Activated CD4-positive, alpha-beta memory T cell treated with anti-CD3 and anti-CD28 coated beads, Interleukin-2, amount 10 ng/mL, durations not matched to agents 7 days and 5 days (primary cell): ENCODE measurements at places on chromosomes 2 and 18.
A peak's percentile ranks its signal among the peaks of the same experiment; 100 is the strongest.

DNA sequence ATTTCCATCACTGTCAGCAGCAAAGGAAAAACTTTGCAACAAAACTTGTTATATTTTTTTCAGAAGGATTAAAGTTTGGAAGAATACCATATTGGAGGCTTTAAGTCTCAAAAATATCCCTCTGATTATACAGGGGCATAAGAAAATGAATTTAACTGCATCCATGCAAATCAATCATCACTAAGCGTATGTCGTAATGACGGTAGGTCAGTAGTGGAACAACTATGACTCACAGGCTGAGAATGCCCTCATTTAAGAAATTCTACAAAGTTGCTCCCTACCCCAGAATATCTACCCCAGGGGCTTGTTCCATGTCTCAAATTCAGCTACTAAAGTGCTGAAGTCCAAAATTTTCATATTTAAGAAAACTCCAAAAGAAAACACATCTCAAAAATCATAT, 12.5 kb upstream of the NAB1 start:
- H3K27ac ChIP-seq, result no peak overlapping the region
- no peaks in the 10 kb centered on the region for H3K27me3 ChIP-seq
- no peak overlapping the region for H3K4me3 ChIP-seq
- no peaks in the 10 kb centered on the region for H3K4me1 ChIP-seq
- no peaks in the 10 kb centered on the region for H3K36me3 ChIP-seq
- no peak for DNase-seq

DNA sequence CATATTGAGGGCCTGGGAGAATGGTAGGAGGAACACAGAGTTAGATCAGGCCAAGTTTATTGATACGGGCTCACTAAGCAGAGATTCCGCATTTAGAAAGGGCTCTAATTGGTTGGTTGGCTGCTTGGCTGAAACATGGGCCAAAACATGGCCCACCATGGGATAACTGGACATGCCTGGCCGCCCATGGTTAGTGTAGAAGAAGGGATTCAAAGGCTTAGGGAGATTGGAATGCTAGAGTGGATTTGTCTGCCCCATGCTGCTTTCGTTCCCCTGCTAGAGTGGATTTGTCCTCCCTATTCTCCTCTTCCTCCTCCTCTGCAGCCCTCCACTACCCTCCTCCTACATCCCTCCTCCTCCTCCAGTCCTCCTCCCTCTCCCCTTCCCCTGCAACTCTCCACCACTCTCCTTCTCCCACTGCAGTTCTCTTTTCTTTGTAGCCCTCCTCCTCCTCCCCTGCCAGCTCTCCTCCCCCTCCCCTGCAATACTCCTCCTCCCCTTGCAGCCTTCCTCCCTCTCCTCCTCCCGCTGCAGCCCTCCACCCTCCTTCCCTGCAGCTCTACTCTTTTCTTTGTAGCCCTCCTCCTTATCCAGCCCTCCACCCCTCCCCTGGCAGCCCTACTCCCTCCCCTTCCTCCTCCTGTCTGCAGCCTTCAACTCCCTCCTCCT, 17.2 kb downstream of the BOK start:
- DNase-seq, result no peak
- no peaks in the 10 kb centered on the region for H3K4me1 ChIP-seq
- no peak overlapping the region for H3K27ac ChIP-seq
- no peaks in the 10 kb centered on the region for H3K27me3 ChIP-seq
- H3K4me3 ChIP-seq, result no peak overlapping the region

- H3K4me1 ChIP-seq, result no peaks in the 10 kb centered on the region
- no peak for DNase-seq
- H3K27me3 ChIP-seq, result no peaks in the 10 kb centered on the region
- no peaks in the 10 kb centered on the region for H3K36me3 ChIP-seq
- no peak overlapping the region for H3K4me3 ChIP-seq
- no peak overlapping the region for H3K27ac ChIP-seq
Observed at GRCh38 chr2:220574038-220574437, 946.6 kb downstream of the SLC4A3 start.

GRCh38 chr2:72394541-72395070, 246.9 kb upstream of the CYP26B1 start:
- H3K36me3 ChIP-seq, result no peaks in the 10 kb centered on the region
- DNase-seq, result no peak
- no peaks in the 10 kb centered on the region for H3K27me3 ChIP-seq

GRCh38 chr2:112819081-112819480, 17.5 kb downstream of the IL1B start:
- H3K27me3 ChIP-seq, result no peaks in the 10 kb centered on the region
- H3K4me3 ChIP-seq, result no peak overlapping the region

DNA sequence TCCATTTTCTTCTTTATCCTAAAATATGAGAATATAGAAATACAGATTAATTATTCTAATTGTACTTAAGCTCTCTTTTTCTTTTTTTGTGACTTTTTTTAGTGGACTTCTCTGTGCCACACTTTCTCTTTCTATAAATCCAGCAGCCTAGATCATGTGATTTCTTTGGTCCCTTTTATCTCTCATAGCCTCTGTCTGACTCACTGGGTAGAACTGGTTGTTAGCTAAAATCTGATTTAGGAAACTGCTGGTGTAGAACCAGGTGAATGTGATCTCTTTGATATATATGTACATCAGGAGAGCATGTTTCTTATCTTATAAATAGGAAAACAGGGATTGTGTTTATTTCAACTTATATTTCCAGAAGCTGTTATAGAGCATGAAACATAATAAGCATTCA, 54.9 kb downstream of the VRK2 start:
- H3K27ac ChIP-seq, result no peak overlapping the region
- no peaks in the 10 kb centered on the region for H3K4me1 ChIP-seq
- peaks cover 13% of the 10 kb centered on the region for H3K36me3 ChIP-seq
- DNase-seq, result no peak
- H3K27me3 ChIP-seq, result no peaks in the 10 kb centered on the region
- no peak overlapping the region for H3K4me3 ChIP-seq

- H3K4me1 ChIP-seq, result peaks cover 12% of the 10 kb centered on the region
- peaks cover 6% of the 10 kb centered on the region for H3K36me3 ChIP-seq
- H3K27me3 ChIP-seq, result no peaks in the 10 kb centered on the region
- no peak overlapping the region for H3K4me3 ChIP-seq
- no peak overlapping the region for H3K27ac ChIP-seq
- no peak for DNase-seq
Observed at GRCh38 chr2:232213176-232213575, 165.4 kb upstream of the ALPP start.

GRCh38 chr2:153106802-153107477, 371.6 kb downstream of the RPRM start:
- H3K4me1 ChIP-seq, result peaks cover 5% of the 10 kb centered on the region
- peak overlapping the region; percentile 58 for H3K4me3 ChIP-seq
- H3K27me3 ChIP-seq, result no peaks in the 10 kb centered on the region
- no peaks in the 10 kb centered on the region for H3K36me3 ChIP-seq
- no peak for DNase-seq
- no peak overlapping the region for H3K27ac ChIP-seq

- no peaks in the 10 kb centered on the region for H3K27me3 ChIP-seq
- H3K36me3 ChIP-seq, result no peaks in the 10 kb centered on the region
- H3K4me1 ChIP-seq, result no peaks in the 10 kb centered on the region
- DNase-seq, result no peak
- H3K27ac ChIP-seq, result no peak overlapping the region
Observed at GRCh38 chr2:6454286-6454990, 411.3 kb downstream of the CMPK2 start.

GRCh38 chr18:49561289-49562193, at the start of gene LIPG:
Gene LIPG, plus strand, starts transcription at chr18:49562057. Its CDS starts 252 bp downstream, at chr18:49562309.
- H3K36me3 ChIP-seq, result no peaks in the 10 kb centered on the region
- peaks cover 76% of the 10 kb centered on the region for H3K27me3 ChIP-seq
- peak within 1 kb of the TSS; percentile 35 for H3K4me3 ChIP-seq
- no peak within 1 kb of the TSS for H3K27ac ChIP-seq
- DNase-seq, result peak; percentile 54

GRCh38 chr2:24763843-24764242, 29.3 kb downstream of the PTRHD1 start:
- H3K27ac ChIP-seq, result no peak overlapping the region
- H3K36me3 ChIP-seq, result peaks cover 24% of the 10 kb centered on the region
- H3K4me1 ChIP-seq, result peaks cover 8% of the 10 kb centered on the region
- DNase-seq, result no peak
- H3K4me3 ChIP-seq, result no peak overlapping the region

- DNase-seq, result no peak
- no peak overlapping the region for H3K27ac ChIP-seq
- H3K27me3 ChIP-seq, result no peaks in the 10 kb centered on the region
- H3K4me3 ChIP-seq, result no peak overlapping the region
- H3K36me3 ChIP-seq, result no peaks in the 10 kb centered on the region
Observed at GRCh38 chr2:60154142-60154541, 399.3 kb downstream of the BCL11A start.

DNA sequence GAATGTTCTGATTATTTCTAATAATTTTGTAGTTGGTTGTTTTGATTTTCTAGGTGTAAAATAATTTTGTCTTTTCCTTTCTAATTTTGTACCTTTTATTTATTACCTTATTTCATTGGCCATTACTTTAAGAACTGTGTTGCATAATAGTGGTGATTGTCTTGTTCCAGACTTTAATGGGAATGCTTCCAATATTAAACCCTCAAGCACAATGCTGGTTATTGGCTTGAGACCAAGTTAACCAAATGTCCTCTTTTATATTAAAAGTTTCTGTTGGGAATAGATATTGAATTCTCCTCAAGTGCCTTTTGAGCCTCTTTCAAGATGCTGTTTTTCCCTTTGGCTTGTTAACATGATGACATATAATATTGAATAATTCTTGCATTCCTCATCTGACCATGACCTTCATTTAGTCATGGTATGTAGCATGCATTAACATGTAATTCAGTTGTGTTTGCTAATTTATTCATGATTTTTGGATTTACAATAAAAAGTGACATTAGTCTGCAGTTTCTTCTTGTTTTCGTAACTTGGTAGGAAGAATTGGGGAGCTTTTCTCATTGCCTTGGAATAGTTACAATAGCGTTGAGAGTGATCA, 141.7 kb downstream of the DIS3L2 start:
- H3K4me1 ChIP-seq, result no peaks in the 10 kb centered on the region
- no peaks in the 10 kb centered on the region for H3K27me3 ChIP-seq
- no peak overlapping the region for H3K4me3 ChIP-seq
- DNase-seq, result no peak
- no peaks in the 10 kb centered on the region for H3K36me3 ChIP-seq
- H3K27ac ChIP-seq, result no peak overlapping the region

DNA sequence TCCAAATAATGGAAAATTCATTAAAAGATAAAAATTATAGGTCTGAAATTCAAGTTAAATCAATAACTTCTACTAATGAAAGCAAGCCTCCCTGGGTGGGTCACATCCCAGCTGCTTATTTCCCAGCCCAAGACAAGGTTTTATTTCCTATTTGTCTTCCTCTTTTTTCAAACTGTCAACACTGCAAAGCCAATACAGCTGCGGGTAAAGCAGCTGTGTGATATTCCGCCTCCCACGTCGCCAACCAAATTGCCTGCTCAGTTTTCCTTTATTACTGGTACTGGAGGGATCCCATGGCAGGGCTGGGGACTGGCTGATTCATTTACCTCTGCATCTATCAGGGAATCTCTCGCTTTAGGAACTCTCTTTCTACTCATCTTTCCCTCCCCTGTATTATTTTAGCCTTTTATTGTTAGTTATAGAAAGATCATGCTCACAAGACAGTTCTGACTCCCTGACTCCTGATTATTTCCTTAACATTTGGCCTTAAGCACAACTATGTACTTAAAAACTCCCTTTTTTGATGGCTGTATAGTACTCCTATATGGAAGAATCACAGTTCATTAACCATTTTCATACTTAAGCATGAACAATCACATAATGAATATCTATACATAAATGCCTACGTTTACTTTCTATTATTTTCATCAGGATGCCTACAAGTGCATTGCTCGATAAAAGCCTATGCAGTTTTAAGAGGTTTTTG, 253.1 kb downstream of the CDCA7 start:
- H3K4me1 ChIP-seq, result no peaks in the 10 kb centered on the region
- no peak overlapping the region for H3K27ac ChIP-seq
- H3K36me3 ChIP-seq, result no peaks in the 10 kb centered on the region
- H3K27me3 ChIP-seq, result peaks cover 30% of the 10 kb centered on the region

- no peak for DNase-seq
- no peak overlapping the region for H3K4me3 ChIP-seq
- H3K27ac ChIP-seq, result no peak overlapping the region
- H3K27me3 ChIP-seq, result peaks cover 26% of the 10 kb centered on the region
- no peaks in the 10 kb centered on the region for H3K36me3 ChIP-seq
Observed at GRCh38 chr2:30871980-30872789, 64.9 kb upstream of the CAPN13 start.

DNA sequence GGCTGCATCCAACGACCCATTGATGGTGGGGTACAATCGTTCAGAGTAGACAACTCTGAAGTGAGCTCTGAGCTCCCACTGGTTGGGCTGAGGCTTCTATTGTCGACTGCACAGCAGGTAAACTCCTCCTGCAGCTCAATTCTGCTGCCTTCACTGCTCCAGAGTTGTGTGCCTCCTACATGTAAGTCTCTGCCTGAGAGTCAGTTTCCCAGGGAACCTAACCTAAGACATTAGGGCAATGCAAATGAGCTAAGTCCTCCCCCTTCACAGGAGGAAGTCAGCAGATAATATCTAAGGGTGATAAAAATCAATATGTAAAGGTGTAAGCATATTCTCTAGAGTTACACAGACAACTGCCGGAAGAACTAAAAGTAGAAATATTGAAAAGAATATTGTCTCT, 22.5 kb upstream of the ACYP2 start:
- peaks cover 3% of the 10 kb centered on the region for H3K36me3 ChIP-seq
- no peak overlapping the region for H3K4me3 ChIP-seq
- H3K27me3 ChIP-seq, result peaks cover 3% of the 10 kb centered on the region
- peak; percentile 22 for DNase-seq
- peak overlapping the region; percentile 69 for H3K27ac ChIP-seq

GRCh38 chr2:163692081-163692480, 43.7 kb downstream of the FIGN start:
- no peaks in the 10 kb centered on the region for H3K4me1 ChIP-seq
- no peaks in the 10 kb centered on the region for H3K27me3 ChIP-seq
- H3K36me3 ChIP-seq, result no peaks in the 10 kb centered on the region

DNA sequence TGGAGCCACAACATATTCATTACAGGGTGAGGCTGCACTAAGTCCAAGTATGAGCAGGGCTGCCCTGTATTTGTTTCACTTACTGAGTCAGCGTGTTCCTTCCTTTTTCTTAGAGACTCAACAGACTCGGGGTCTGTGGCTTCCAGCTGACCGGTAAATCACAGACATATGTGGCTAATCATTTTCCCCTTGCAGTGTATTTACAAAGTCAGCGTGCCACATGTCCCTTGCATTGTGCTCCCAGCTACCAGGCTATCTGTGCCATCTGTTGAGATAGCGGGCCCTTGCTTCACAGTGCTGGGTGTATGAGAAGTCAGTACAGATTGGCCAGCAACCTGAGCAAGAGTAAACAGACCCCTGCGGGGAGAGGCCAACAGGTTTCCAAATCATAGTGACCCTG, 254.3 kb downstream of the LRRTM1 start:
- no peaks in the 10 kb centered on the region for H3K36me3 ChIP-seq
- H3K4me3 ChIP-seq, result no peak overlapping the region
- no peaks in the 10 kb centered on the region for H3K27me3 ChIP-seq
